ENCODE measurements at places on chromosomes 1 and 21.

DNA sequence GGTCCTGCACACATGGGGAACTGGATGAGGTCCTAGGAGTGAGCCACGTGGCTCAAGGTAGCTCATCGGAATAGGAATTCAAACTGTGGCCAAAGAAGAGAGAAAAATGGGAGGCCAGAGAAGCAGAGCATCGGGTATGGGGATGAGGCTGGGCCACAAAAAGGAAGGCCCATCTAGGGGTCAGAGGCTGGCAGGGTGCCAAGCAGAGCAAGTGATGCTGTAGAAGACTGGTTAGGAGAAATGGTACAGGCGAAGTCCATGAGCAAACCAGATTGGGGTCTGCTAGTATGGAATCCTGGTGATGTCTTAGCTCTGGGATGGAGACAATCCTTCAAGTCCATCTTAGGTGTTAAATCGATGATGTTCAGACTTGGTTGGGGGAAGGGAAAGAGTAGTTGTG lies 68.0 kb downstream of the TEX35 start:
- DNase-seq, result no peak

DNA sequence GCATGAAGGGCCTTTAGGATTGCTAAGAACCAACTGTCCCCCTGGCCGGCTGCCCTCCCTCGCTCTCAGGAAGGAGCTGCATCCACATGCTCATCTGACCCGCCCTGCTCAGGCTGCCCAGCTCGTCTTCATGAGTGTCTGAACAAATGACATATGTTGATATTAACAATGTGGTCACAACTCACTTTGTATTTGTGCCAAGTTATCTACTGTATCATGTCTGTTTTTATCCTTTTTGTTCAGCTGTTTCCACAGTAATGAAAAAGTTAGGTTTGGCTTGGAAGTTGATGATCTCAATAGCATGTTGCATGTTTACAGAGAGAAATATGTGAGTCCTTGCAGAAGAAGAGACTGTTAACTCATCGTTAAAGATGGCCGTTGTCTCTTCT lies 75.1 kb downstream of the PHTF1 start:
- DNase-seq, result no peak

- DNase-seq, result no peak
Observed at GRCh38 chr21:21955204-21955603, 957.0 kb downstream of the NCAM2 start.

- peak; percentile 15 for DNase-seq
Observed at GRCh38 chr1:231421546-231421970, 529 bp downstream of the EGLN1 start.

DNA sequence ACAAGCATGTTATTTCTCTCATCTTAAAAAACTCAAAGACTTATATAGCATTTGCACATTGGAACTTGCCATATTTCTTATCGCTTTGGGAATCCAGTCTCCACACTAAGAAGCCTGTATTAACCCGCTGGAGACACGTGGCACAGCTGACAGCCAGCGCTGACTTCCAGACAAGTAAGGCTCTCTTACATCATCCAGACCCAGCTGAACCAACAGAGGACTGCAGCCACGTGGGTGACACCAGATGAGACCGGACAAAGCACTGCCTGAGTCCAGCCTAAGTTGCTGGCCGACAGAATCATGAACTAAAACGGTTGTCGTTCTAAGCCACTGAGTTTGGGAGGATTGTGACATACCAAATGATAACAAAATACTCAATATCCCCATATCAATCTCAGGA lies 6.3 kb upstream of the CD247 start:
- DNase-seq, result no peak

DNA sequence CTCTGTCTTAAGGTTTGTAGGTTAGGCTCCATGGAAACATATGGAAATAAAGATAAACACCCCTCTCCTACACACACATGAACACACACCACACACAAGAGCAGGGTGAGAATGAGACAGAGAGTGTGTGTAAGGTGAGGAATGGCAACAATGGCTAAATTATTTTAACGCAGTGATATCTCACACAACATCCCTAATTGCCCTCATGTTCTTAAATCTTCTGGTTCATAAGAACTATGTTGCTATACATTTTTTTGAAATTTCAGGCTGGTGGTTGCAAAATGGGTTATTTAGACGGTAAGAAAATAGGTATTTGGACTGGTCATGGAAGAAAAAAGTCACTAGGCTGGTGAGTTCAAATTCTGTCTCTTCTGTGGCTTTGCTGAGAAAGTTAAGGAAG lies 316.7 kb upstream of the ESRRG start:
- no peak for DNase-seq

DNA sequence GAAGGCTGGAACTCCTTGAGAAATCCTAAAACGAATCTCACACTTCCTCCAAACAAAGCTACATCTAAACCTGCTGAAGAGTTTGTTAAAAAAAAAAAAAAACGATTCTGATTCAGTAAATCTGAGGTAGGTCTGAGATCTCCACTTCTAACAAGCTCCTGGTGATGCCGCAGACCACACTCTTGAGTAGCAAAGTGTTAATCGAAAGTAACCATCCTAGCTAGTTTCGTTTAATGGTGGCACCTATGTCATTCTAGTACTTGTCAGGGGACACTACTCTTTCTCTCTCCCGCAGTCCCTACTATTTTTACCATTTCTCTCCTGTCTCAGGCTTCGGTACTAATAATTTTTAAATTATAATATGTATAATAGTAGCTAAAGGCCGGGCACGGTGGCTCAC lies 2.1 kb downstream of the CLCC1 start:
- DNase-seq, result no peak

- no peak for DNase-seq
Observed at GRCh38 chr1:231526536-231526935, 1.9 kb upstream of the TSNAX start.

- no peak for DNase-seq
Observed at GRCh38 chr1:203548892-203549291, 54.9 kb downstream of the OPTC start.

DNA sequence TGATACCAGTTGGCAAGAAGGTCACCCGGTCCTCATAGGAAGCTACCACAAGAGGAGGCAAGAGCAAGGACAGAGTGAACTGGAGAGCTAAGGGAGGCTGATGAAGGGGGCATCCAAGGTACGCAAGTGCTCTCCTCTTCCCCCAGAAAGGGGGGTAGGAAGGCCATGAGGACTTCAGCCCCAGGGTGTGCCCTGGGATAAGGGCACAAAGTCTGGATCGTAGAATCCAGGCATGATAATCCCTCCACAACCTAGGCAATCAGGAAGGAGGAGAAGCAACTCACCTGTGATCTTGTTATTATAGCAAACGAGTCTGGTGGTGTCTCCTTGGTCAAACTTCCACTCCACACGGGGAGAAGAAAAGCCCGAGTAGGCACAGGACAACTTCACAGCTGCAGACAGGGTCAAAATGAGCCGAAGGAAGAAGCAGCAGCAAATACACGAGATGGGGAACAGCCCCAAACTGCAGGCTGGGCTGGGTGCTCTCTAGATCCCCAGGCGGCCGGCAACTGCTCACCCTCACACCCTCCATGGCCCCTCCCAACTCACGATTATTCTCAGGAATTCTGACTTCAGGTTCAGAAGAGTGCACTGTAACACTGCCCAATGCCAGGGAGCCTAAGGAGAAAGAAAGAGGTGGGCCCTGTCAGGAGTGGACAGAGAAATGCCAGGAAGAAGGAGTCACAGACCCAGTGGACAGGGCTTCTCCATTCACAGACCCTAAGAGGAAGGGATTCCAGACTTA lies 20.0 kb downstream of the F11R start:
- DNase-seq, result no peak

DNA sequence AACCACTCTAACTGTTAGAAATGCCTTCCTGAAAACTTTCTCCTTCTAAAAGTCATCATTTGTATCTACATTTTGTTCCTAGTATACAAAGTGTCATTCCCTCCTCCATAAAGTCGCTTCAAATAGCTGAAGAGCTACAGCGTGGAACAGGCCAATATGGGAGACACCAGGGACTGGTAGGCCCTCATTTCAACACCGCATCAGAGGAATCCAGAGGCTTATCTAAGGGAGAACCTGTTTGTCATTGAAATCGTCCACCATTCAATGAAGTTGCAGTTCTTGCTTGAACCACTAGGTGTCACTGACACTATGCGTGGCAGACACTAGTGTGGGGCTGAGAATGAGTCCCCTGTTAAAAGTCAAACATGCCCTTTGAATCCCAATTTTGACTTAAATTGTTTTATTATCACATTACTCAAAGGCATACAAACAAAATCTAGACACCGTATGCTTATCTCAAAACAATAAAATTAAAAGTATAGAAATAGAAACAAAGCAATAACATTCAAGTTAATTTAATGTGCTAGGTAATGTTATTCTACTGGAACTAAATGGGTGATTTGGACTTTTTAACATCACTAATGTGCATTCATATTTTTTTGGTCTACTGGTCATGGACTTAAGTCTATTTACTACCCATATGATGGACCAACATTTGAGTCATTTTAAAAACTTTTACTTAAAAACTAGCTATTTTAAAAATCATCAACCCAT lies 182.3 kb downstream of the FCRL5 start:
- peak; percentile 77 for DNase-seq

DNA sequence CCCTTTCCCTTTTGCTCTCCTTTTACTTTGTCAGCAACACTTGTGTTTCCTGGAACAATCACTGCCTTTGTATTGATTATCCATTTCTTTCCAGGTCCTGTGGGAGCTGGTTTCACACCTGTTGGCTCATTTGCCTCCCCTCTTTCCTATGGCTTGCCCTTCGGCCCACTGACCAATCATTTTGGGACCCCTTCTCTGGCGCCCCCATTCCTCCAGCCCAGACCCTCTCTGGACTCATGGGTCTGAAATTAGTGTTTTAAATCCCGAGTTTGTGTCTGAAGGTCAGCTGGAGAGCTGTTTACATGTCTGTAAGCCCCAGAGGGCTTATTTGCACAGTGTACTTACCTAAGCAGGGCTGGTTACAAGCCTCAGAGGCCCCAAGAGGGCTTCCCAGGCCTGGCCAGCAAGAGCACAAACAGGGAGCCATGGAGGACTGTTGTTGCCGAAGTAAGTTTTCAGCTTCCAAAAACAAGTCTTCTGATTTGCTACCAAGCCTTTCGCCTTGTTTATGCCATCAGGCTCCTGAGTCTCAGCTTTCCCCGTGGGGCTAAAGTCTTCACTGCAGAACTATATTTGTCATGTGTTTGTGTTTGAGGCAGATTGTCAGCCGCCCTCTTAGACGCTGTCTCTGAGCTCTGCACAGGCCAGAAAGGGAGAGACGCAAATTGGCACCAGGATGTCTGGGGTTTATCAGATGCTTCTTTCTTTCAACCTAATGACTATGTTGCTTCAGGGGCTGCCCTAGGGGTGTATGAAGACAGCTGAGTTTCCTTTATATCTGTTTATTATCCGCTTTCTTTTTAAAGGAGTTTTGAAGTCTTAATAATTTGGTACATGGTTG lies 93.0 kb downstream of the ATP1A1 start:
- DNase-seq, result peak; percentile 48

GRCh38 chr1:21663248-21663950 lies 5.8 kb downstream of the RAP1GAP start:
- no peak for DNase-seq

DNA sequence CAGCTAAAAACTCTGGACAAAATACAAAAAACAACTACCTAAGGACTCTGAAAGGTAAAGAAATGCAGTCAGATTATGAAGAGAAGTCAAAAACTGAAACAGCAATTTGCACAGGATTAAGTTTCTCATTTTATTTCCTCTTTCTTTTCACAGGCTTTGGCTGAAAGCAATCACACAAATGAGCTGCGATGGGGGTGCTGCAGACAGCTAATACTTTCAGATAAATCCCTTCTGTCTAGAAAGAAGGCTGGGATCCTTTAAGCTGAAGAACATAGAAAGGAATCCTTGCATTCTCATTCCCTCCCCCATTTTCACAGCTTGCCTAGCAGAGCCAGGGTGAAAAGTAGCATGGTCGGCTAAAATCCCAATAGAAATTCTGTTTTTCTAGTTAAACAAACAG lies 32.0 kb upstream of the PRDX6 start:
- DNase-seq, result no peak

GRCh38 chr1:48793863-48794262 lies 17.2 kb upstream of the BEND5 start:
- no peak for DNase-seq

GRCh38 chr1:153359241-153359640 lies 1.6 kb downstream of the S100A9 start:
- DNase-seq, result no peak

GRCh38 chr1:25701030-25701785 lies 84.6 kb downstream of the MAN1C1 start:
- no peak for DNase-seq

DNA sequence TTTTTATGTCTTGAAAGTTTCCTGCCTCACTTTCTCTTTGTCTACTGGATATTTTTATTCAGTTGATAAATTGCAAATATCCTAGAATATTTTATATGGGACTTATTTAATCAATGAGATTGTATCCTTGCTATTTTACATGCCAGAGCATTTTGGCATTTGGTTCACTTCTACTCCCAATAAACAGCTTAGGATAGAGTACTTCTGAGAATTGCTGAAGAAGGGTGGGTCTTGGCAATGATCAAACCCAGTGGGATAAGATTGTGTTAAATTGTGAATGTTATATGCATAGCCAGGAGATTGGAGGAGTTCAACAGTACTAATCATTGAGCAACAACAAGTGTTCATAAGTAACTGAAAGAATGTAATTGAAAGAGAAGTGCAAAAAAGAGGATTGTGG lies 60.1 kb downstream of the SDCCAG8 start:
- DNase-seq, result no peak

GRCh38 chr1:199688133-199688676 lies 339.3 kb upstream of the NR5A2 start:
- DNase-seq, result no peak
